EL (cell line): ENCODE measurements at places on chromosomes 6 and 20.

DNA sequence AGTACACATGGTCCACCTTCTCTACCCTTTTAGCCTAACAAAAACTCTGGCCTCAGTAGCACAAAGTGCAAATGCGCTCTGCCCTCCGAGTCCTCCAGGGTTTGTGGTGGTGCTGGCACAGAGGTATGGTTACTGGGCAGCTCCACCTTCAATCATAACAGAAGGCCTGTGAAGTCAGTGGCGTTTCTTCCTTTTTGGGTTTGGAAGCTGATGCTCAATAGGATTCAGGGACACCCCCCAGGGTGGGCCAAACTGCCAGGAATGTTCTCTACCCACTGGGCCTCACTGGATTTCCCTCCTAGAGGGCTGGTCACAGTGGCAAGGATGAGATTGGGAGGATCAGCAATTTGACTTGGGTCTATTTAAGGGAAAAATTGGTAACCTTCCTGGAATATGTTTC lies 286.1 kb upstream of the FOXQ1 start:
- no peak for DNase-seq

DNA sequence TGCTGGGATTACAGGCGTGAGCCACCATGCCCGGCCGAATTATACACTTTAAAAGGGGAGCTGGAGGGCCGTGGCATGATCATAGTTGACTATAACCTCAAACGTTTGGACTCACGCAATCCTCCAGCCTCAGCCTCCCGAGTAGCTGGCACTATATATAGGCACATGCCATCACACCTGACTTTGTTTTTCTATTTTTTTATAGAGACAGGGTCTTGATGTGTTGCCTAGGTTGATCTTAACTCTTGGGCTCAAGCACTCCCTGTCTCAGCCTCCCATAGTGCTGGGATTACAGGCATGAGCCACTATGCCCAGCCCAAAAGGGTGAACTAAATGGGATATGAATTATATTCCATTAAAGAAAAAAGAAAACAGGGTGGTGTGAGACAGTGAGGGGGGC lies 7.8 kb downstream of the PTGIS start:
- no peak for DNase-seq

GRCh38 chr20:1618954-1619540 lies 762 bp downstream of the SIRPB1 start:
- DNase-seq = no peak

DNA sequence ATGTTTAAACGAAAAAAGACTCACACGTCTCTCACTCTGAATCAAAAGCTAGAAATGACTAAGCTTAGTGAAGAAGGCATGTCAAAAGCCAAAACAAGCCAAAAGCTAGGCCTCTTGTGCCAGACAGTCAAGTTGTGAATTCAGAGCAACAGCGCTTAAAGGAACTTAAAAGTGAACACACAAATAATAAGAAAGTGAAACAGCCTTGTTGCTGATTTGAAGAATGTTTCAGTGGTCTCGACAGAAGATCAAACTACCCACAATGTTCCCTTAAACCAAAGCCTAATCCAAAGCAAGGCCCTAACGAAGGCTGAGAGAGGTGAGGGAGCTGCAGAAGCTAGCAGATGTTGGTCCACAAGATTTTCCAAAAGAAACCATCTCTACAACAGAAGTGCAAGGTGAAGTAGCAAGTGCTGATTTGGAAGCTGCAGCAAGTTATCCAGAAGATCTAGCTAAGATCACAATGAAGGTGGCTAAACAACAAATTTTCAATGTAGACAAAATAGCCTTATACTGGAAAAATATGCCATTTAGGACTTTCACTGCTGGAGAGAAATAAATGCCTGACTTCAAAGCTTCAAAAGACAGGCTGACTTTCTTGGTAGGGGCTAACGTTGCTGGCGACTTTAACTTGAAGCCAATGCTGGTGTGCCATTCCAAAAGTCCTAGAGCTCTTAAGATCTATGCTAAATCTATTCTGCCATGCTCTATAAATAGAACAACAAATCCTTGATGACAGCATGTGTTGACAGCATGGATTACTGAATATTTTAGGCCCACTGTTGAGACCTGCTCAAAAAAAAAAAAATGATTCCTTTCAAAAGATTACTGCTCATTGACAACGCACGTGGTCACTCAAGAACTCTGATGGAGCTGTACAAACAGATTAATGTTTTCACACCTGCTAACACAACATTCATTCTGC lies 40.3 kb downstream of the SEC63 start:
- DNase-seq = no peak

DNA sequence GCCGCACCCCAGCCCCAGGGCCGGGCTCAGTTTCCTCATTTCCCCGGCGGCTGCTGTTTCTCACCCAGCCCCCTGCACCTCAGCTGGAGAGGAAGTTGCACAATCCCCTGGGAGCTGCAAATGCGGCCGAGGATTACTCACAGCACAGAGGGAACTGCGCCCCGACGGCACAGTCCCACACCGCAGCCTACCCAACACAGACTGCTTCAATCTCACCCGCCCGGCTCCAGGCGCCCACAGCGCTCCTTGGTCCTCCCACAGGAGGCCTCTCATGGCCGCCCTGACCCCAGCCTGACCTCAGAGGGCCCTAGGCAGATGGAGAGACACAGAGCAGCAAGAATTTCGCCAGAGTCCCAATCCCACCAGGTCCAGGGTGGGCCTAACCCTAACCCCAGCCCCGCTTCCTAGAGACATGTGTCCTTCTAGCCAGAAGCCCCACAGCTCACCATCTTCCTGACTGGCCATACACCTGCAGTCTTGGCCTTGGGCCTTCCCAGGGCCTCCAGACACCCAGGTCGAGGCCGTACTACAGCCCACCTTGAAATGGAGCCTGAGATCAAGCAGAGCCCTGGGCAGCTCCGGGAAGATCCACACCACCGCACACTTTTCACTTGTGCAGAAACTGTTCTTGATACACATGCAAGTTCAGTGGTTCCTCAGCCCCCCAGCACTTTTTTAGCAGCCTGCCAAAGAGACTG lies 11.7 kb downstream of the TFEB start:
- DNase-seq = peak; percentile 93

GRCh38 chr6:93992976-93993375 lies 573.6 kb upstream of the EPHA7 start:
- DNase-seq = no peak

DNA sequence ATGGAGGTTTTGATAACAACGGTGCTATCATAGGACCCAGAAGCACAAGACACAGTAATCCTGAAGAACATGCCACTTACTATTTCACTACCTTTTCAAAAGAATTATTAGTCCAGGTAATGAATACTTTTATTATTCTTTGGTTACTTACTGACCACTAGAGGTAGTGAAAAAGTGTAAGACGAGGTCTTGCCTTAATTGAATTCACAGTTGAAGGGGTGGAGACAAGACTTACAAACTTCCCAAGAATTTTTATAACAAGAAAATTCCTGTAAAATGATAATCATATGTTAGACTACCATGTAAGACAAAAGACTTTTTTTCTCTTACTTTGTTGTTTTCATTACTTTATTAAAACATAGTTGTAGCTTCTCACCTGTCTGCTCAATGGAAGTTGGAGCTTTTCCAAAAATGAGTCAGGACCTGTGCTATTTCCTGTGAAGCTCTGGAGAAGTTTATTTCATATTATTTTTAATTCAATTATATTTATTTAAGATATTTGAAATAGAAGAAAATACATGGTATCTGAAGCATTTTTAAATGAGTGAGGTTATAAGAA lies 52.4 kb downstream of the DOP1A start:
- DNase-seq = no peak

GRCh38 chr6:39756582-39756981 lies 31.4 kb upstream of the KIF6 start:
- DNase-seq = no peak

DNA sequence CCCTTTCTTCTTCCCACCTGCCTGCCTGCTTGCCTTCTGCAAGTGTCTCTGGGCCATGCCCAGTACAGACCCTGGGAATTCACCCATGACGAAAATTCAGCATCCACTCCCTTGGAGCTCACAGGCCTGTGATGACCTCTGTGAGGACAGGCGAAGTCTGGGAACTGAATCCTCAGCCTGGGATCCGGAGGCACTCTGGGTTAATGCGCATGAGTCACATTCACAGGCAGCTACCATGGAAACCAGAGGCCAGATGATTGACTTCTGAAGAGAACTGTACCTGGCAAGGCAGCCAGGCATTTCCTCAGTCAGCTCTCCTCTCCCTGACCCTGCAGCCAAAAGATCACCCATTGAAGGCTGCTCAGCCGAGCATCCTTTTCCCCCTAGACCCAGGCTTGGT lies 41.0 kb downstream of the SLC9A8 start:
- DNase-seq = peak; percentile 68

DNA sequence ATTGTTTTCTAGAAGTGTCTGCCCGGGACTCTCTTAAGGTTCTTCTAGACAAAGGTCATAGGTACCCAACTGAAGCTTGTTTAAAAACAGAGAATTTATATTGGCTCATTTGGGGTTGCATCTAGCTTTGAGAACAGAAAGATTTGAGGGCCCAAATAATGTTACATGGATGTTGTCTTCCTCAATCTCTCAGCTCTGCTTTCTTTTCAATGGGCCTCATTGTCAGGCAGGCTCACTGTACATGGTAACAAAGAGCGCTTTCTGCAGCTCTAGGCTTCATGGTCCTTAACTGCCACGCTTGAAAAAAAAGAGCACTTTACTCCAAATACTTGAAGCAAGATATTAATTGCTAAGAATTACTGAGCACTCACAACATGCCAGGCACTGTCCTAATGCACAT lies 22.2 kb downstream of the NHLRC1 start:
- no peak for DNase-seq

DNA sequence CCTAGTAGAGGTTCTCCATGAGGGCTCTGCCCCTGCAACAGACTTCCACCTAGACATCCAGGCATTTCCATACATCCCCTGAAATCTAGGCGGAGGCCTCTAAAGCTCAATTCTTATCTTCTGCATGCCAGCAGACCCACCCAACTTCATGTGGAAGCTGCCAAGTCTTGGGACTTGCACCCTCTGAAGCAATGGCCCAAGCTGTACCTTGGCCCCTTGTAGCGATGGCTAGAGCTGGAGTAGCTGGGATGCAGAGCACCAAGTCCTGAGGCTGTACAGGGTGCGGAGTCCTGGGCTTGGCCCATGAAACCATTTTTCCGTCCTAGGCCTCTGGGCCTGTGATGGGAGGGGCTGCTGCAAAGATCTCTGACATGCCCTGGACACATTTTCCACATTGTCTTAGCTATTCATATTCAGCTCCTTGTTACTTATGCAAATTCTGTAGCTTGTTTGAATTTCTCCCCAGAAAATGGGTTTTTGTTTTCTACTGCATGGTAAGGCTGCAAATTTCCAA lies 17.4 kb upstream of the ELOVL5 start:
- DNase-seq = no peak

GRCh38 chr6:152671171-152671570 lies 26.5 kb upstream of the MYCT1 start:
- peak; percentile 20 for DNase-seq

DNA sequence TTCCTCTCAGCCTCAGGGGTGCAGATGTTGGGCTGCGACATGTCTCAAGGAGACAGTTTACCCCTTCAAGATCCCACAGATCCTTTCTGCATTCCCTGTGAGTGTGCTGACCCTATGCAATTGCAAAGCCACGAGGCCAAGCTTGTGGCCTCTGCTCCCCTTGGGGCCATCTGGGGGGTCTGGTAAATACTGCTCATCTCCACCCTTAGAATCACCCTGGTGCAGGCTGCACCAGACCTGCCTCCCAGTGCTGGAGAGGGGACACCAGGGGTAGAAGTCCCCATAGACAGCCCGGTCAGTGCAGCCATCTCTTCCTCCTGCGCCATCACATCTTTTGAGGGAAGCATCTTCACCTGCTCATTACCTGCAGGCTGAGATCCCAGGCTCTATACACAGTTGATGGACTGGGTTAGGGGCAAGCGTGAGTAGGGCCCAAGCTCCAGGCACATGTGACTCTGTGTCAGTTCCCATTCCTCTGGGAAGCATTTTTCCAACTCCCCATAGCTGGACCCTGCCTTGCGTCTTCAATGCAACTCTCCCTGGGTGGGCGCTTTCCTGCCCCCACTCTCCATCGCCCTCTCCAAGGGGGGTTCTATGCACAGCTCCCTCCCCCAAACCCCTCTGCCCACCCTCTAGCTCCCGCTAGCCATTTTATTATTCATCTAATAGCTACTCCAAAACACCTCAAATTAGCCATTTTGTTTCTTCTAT lies 53.9 kb downstream of the THBS2 start:
- DNase-seq = no peak

- DNase-seq = no peak
Observed at GRCh38 chr20:48115502-48115901, 330.2 kb upstream of the SULF2 start.

DNA sequence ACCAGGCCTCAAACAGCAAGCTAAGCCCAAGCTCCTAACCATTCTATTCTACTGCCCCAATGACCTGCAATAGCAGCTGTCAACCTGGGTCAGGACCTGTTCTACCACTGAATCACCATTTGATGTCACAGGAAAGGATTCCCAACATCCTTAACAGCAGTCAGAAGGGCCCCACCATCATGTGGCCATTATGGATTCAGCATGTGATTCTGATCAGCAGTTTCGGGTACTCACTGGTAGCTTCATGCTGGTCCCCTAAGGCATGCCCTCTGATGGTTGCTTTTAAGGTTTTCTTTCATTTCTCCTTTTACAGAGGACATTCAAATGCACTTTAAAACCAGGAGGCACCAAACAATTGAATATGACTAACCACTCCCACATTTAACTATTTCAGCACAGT lies 37.3 kb upstream of the MAP7 start:
- no peak for DNase-seq

GRCh38 chr6:33705955-33706725 lies 5.4 kb downstream of the UQCC2 start:
- no peak for DNase-seq

DNA sequence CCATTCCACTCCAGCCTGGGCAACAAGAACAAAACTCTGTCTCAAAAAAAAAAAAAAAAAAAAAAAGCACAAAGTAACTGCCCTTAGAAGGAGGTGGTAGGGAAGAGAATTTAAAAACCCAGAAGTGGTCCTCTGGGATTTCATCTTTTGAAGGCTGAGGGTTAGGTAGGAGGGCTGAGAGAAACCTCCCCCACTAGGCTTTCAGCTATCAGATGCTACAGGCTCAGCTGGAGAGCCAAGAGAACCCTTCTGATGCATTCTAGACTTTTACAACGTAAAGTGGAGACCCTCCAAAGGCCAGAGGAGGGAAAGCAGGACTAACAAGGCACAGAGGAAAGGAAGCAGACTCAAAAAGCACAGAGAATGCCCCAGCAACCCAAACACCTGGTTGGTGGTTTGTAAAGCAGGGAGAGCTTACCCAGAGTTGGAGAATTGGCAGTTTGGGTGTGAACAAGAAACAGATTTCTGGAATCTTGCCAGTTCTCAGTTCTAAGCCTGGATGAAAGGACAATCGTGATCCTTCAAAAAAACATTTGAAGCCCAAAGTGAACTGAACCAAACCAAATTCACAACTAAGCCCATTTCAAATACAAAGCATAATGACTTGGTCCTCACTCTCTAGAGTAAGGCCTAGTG lies 23.2 kb upstream of the SPAG4 start:
- DNase-seq = no peak

DNA sequence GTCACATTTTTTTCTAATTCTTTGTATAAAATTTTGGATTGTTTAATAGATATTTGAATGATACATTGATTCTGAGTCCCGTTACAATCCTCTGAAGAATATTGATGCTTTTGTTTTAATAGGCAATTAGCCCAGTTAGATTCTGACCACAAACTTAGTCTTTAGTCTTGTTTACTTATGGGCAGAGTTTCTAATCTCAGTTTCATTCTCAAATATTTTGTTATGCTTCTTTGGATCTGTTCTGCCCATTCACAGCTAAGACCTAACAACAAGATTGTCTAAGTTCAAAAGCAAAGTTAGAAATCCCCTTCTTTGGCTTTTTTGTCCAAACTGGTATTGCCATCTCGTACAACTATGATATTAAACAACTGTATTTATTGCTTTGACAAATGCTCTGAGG lies 58.0 kb downstream of the TBXT start:
- DNase-seq = no peak
